ENCODE measurements at places on chromosomes 5 and 9.

GRCh38 chr5:54329731-54330709 lies 19.6 kb upstream of the ARL15 start:
- H3K4me1 ChIP-seq: peaks cover 5% of the 10 kb centered on the region
- no peak overlapping the region for H3K4me3 ChIP-seq
- no peak for DNase-seq
- peaks cover 17% of the 10 kb centered on the region for H3K27me3 ChIP-seq

GRCh38 chr9:130745829-130746228 lies 52.2 kb downstream of the EXOSC2 start:
- H3K4me1 ChIP-seq: peaks cover 7% of the 10 kb centered on the region
- H3K36me3 ChIP-seq: peaks cover 7% of the 10 kb centered on the region
- no peak overlapping the region for H3K27ac ChIP-seq
- DNase-seq: no peak
- H3K4me3 ChIP-seq: no peak overlapping the region
- no peaks in the 10 kb centered on the region for H3K27me3 ChIP-seq

DNA sequence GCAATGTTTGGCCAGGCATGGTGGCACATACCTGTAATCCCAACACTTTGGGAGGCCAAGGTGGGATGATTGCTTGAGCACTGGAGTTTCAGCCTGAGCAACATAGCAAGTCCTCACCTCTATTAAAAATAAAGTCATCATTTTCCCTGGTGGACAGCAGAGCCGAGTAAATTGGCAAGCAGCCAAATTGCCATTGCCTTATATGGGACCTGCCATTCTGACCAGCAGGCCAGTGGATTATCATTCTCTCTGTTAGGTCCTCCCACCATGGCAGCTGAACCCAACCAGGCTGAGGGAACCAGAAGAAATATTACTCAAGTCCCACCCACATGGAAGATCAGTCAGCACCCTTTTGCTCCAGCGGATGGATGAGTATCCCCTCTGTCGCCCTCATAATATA lies 1829.9 kb downstream of the EFNA5 start:
- no peaks in the 10 kb centered on the region for H3K27me3 ChIP-seq
- H3K27ac ChIP-seq: no peak overlapping the region
- H3K36me3 ChIP-seq: no peaks in the 10 kb centered on the region
- no peaks in the 10 kb centered on the region for H3K4me1 ChIP-seq
- DNase-seq: no peak

DNA sequence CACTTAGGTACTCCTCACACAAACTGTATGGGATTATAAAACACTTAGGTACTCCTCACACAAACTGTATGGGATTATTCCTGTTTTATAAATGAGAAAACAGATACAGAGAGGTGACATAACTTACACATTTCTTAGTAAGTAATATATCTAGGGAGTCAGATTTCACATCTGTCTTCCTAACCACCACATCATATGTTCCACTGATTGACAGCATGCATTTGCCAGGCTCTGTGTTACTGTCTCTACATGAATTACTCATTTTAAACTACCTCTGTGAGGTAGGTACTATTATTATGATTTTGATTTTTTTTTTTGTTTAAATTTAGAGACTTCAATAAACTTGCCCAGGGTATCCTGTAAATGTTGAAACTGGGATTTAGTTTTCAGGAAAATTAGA lies 232.7 kb downstream of the CCDC171 start:
- DNase-seq: no peak
- H3K4me1 ChIP-seq: no peaks in the 10 kb centered on the region
- H3K27me3 ChIP-seq: no peaks in the 10 kb centered on the region
- H3K4me3 ChIP-seq: no peak overlapping the region
- H3K27ac ChIP-seq: no peak overlapping the region

DNA sequence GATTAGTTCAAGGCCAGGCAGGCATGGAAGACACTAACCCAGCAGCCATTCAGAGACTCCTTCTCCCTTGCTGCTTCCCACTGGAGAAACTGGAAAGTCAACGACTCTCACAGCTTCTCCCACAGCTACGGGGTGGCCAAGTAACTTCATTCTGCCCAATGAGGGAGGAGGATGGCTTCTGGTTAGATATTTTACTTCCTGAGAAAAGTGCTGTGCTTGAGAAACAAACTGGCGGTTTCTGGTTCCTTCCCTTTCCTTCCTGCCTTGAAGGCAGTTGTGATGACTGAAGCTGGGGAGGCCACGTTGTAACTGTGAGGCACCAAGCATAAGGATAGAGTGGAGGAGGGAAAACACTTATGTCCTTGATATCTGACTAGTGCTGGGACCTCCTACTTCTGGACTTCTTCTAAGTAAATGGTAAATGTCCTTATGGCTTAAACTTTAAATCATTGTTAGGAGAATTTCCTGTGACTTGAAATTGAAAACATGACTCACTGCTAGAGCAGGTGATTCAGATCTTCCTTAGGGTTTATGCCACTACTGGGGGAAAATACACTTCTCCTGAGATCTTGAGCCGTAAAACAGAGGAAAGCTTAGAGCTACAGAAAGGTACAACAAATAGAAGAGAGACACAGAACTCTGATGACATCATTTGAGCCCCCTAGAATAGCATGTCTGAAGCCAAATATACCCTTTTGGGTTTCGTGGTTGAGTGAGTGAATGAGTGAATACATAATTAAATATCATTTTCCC lies 3.1 kb upstream of the GNPDA1 start:
- peaks cover 36% of the 10 kb centered on the region for H3K4me1 ChIP-seq
- H3K36me3 ChIP-seq: peaks cover 9% of the 10 kb centered on the region
- H3K27ac ChIP-seq: no peak overlapping the region
- DNase-seq: no peak

- peaks cover 15% of the 10 kb centered on the region for H3K4me1 ChIP-seq
- H3K27me3 ChIP-seq: peaks cover 5% of the 10 kb centered on the region
- no peak for DNase-seq
- peak overlapping the region; percentile 95 for H3K4me3 ChIP-seq
- peak overlapping the region; percentile 25 for H3K27ac ChIP-seq
Observed at GRCh38 chr9:96777426-96777864, 442 bp downstream of the ZNF510 start.

DNA sequence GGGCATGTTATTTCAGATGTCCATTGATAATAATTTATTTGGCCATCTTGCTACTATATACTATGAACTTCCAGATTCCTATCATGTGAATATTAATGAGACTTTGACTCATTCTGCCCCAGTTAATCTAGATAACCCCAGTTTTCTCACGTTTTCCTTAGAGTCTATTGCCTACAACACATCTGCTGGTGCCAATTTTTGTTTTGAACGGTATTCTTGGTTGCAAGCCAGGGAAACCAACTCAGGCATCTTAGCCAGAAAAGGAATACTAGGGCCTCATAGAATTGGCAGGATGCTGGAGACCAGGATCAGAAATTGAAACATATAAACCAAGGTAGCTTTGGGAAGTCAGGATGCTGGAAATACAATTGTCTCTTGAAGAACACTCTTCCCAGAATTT lies 28.0 kb upstream of the NPR3 start:
- H3K4me1 ChIP-seq: no peaks in the 10 kb centered on the region
- peaks cover 7% of the 10 kb centered on the region for H3K27me3 ChIP-seq
- no peak overlapping the region for H3K4me3 ChIP-seq
- H3K27ac ChIP-seq: no peak overlapping the region

GRCh38 chr9:98132158-98132557 lies 13.1 kb upstream of the TRIM14 start:
- H3K27me3 ChIP-seq: peaks cover 10% of the 10 kb centered on the region
- no peak overlapping the region for H3K4me3 ChIP-seq
- peaks cover 5% of the 10 kb centered on the region for H3K4me1 ChIP-seq
- H3K27ac ChIP-seq: no peak overlapping the region

GRCh38 chr5:57915536-57915935 lies 432.9 kb upstream of the ACTBL2 start:
- H3K4me1 ChIP-seq: peaks cover 6% of the 10 kb centered on the region
- no peak for DNase-seq
- no peak overlapping the region for H3K4me3 ChIP-seq
- H3K27me3 ChIP-seq: no peaks in the 10 kb centered on the region
- no peak overlapping the region for H3K27ac ChIP-seq
- H3K36me3 ChIP-seq: no peaks in the 10 kb centered on the region

GRCh38 chr5:5384660-5385330 lies 37.7 kb upstream of the ICE1 start:
- DNase-seq: no peak
- no peaks in the 10 kb centered on the region for H3K4me1 ChIP-seq
- no peaks in the 10 kb centered on the region for H3K27me3 ChIP-seq
- no peak overlapping the region for H3K27ac ChIP-seq

GRCh38 chr9:132887181-132888120 lies 8.8 kb downstream of the SPACA9 start:
- H3K27ac ChIP-seq: no peak overlapping the region
- peaks cover 11% of the 10 kb centered on the region for H3K4me1 ChIP-seq
- H3K4me3 ChIP-seq: no peak overlapping the region
- H3K36me3 ChIP-seq: no peaks in the 10 kb centered on the region

DNA sequence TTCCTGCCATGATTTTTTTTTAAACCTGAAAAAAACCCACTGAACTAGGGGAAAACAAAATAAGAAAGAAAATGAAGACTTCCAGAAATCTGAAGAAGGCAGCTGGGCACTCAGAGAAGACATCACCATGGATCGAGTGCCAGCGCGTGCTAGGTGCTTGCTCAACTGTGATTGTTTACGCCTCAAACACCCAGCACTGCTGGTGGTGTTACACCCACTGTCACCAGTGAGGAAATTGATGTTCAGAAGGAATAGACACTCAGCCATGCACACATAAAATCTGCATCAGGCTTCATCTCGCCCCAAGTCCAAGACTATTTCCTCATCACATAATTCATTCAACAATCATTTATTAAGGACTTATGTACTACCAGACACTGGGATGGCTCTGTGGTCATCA lies 82.1 kb downstream of the HRH2 start:
- peaks cover 32% of the 10 kb centered on the region for H3K27me3 ChIP-seq
- H3K36me3 ChIP-seq: no peaks in the 10 kb centered on the region
- DNase-seq: no peak
- H3K4me3 ChIP-seq: no peak overlapping the region

GRCh38 chr9:92345582-92345981 lies 19.8 kb downstream of the CENPP start:
- no peak for DNase-seq
- H3K27me3 ChIP-seq: no peaks in the 10 kb centered on the region
- no peak overlapping the region for H3K27ac ChIP-seq
- H3K36me3 ChIP-seq: peaks cover 25% of the 10 kb centered on the region

- H3K27ac ChIP-seq: no peak overlapping the region
- H3K27me3 ChIP-seq: peaks cover 2% of the 10 kb centered on the region
- H3K4me1 ChIP-seq: no peaks in the 10 kb centered on the region
- no peak overlapping the region for H3K4me3 ChIP-seq
- no peak for DNase-seq
- no peaks in the 10 kb centered on the region for H3K36me3 ChIP-seq
Observed at GRCh38 chr5:60066502-60066901, 173.0 kb upstream of the PDE4D start.

GRCh38 chr5:60410427-60410826 lies 289.5 kb downstream of the DEPDC1B start:
- no peaks in the 10 kb centered on the region for H3K36me3 ChIP-seq
- no peak overlapping the region for H3K27ac ChIP-seq
- H3K4me1 ChIP-seq: no peaks in the 10 kb centered on the region
- no peak overlapping the region for H3K4me3 ChIP-seq
- no peaks in the 10 kb centered on the region for H3K27me3 ChIP-seq

DNA sequence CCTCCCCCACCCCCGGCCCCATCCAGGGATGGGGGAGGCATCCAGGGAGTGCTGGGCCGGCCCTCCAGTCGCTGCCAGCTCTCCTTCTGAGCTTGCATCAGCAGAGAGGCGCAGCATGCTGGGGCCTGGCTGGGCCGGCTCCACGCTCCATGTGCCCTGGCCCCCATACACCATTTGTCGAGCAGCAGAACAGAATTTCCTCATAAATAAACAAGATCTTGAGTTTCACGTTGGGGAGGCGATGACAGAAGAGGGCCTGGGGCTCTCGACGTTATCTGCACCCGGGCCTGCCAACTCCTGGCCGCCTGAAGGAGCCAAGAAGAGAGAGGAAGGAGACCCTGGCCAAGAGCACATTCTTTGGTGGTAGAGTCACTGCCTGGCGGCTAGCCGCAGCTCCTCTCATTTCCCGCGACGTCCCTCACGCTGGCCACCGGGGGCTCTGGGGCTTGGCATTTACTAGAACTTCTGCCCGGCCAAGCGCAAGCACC lies 177.0 kb downstream of the FGF18 start:
- H3K36me3 ChIP-seq: no peaks in the 10 kb centered on the region
- H3K27me3 ChIP-seq: no peaks in the 10 kb centered on the region
- H3K4me1 ChIP-seq: peaks cover 43% of the 10 kb centered on the region
- H3K4me3 ChIP-seq: no peak overlapping the region

- H3K36me3 ChIP-seq: peaks cover 6% of the 10 kb centered on the region
- H3K27ac ChIP-seq: no peak overlapping the region
- no peak for DNase-seq
- peaks cover 2% of the 10 kb centered on the region for H3K27me3 ChIP-seq
Observed at GRCh38 chr5:54825005-54825404, 160.4 kb downstream of the ESM1 start.

DNA sequence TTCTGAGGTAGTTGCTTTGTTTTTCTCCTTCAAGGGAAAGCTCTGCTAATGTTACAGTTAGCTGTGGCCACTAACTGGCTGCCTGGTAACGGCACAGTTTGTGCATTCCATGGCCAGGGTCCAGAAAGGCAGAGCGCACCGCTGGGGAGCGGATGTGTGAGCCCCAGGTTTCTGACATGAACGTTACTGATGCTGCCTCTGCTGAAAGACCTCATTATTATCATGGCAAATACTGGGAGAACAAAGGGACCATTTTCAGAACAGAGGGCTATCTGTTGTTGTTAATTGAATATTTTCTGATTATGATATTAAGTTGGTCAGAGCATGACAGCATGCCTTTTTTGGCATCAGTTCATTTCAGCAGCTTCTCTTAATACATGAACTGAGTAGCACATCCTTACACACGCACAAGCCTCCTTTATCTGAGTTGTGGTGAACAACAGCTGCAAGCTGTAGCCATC lies 134.1 kb downstream of the NUDT12 start:
- no peak overlapping the region for H3K27ac ChIP-seq
- no peaks in the 10 kb centered on the region for H3K36me3 ChIP-seq
- DNase-seq: no peak
- no peak overlapping the region for H3K4me3 ChIP-seq
- H3K4me1 ChIP-seq: peaks cover 6% of the 10 kb centered on the region

- DNase-seq: no peak
- no peak overlapping the region for H3K4me3 ChIP-seq
- peaks cover 97% of the 10 kb centered on the region for H3K4me1 ChIP-seq
Observed at GRCh38 chr5:138645778-138646575, 70.8 kb upstream of the HSPA9 start.

Data from nephron progenitor cell (in vitro differentiated cells).